ENCODE measurements at places on chromosomes 13 and 19.

DNA sequence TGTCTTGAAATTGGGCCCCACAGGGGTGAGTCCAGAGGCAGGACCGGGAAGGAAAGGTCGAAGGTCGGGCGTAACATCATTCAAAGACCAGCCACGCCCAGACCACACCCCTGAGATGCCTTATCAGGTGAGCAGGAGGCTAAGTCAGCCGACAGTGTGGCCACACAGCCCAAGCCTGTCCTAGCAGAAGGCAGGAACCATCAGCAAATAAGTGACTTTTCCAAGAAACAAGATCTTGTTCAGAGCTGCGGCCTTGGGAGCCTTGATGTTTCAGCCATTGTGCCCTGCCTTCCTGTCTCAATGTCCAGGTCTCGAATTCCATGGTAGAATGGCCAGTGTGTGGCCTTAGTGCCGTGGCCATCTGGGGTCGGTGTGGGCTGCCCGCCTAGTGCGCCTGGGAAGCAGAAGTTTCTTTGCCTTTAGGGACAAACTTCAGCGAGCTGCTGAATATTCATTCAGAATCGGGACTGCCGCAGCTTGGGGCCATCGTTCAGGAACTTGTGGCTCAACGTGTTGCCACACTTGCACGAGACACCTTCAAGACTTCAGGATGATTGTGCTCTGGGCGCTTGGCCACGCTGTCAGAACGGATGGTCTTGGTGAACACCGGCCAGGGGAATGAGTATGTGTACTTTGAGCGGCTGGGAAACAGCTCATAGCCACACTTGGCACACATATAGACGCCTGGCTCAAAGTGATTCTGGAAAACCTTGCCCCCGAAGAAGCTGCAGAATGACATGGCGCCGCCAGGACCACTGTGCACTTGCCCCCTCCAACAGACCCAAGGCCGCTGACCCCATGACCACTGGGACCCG is 6.1 kb upstream of the IFNL4 start:
- no peak for DNase-seq

DNA sequence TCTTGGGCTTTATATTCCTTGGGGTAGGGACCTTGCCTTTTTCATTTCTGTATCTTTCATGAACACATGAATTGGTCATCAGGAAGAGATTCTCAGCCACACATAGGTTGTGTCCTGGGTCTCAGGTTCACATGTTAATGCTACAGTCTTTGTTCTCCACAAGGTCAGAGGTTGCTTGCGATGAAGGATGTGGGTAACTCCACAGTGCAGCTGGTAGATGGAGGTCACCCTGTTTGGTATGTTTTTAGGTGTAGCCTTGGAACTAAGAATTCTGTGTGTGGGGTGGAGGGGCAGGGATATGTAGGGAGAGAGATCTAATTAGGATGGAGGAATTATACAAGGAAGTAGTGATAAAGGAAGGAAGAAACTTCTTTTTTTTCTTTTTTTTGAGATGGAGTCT is 23.2 kb downstream of the CEACAM1 start:
- DNase-seq: no peak

DNA sequence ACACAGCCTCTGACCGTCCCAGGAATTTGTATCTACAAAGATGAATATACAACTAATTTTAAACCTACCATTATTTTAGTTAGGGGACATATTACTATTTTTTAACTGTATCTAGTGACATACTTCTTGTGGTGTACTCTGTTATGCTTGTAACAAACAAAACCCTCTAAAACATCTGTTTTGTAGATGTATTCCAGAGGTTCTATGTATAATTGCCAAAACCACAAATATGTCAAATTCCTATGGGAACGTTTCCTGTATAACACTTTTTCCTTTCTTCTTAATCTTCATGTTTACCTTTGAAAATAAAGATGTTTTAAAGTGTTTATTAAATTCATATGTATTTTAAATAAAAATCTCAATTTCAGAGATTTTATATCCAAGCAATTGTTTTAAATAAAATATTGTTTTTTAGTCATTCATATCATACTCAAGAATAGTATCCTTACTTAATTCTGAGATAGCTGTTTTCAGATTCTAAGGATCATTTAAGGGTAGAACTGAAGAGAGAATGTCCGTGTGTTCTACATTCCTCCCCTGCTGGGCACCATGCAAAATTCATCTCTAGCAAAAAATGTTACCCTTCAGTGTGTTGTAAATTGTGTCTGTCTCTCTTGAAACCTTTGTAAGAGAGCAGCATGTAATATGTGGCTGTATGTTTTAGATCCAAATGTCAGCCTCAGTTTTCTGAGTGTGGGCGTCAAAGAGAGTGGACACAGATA is 1327.7 kb downstream of the EFNB2 start:
- DNase-seq: no peak

- DNase-seq: peak; percentile 92
Measured at GRCh38 chr19:55674841-55675660, at the start of gene EPN1. TSS of gene EPN1 (plus strand) at chr19:55675226. CDS start at chr19:55678628, 3,402 bp downstream.

DNA sequence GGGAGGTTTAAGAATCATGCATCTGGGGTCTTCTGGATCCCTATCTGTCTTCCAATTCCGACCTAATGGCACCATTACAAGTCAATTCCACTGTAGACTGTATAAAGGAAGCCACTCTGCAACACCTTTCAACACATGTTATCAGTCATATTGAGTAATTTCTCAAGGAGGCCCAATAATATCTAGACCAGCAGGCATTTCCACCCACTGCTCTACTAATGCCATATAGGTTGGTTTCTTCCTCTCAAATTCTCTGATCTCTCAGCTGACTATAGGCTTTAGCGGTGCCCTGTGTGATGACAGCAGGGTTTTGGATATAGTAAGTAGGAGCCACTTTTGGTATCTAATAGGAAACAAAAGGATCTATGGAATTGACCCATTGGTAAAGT is 12.4 kb upstream of the ITM2B start:
- no peak for DNase-seq

DNA sequence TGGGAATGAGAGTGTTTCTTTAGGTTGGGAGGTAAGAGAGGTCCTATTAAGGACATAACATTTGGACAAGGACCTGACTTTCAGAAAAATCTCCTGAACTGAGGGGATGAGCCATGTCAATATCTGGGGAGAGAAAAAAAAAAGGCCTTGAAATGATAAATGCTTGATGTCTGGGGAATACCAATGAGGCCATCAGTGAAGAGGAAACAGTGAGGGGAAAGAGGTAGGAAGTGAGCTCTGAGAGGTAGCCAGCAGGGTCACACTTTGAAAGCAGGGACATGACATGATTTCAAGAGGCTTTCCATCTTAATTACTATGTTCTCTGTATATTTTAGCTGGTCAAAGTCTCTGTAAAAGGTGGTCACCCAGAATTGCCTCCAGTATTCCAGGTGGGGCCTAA is 9.9 kb upstream of the UBE2L5 start:
- DNase-seq: no peak

All from stromal cell of bone marrow (primary cell).